ENCODE measurements at places on chromosomes 13 and 19.

DNA sequence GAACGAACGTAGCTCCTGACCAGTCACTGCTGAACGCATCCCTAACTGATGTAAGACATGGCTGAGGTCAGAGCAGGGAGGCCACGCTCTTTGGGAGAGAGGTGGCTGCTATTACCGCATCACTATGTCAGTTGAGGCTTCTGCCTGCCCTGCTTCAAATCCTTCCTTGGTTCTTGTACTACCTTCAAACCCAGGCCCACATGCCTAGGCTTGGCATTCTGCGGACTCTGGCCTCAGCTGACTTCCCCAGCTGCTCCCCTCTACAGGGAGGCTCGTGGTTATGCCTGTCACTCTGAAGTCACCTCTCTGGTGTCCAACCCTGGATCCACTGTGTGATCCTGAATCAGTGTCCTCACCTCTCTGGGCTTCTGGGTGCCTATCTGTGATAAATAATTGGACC, 14.8 kb upstream of the MEIS3 start:
- DNase-seq, result no peak

DNA sequence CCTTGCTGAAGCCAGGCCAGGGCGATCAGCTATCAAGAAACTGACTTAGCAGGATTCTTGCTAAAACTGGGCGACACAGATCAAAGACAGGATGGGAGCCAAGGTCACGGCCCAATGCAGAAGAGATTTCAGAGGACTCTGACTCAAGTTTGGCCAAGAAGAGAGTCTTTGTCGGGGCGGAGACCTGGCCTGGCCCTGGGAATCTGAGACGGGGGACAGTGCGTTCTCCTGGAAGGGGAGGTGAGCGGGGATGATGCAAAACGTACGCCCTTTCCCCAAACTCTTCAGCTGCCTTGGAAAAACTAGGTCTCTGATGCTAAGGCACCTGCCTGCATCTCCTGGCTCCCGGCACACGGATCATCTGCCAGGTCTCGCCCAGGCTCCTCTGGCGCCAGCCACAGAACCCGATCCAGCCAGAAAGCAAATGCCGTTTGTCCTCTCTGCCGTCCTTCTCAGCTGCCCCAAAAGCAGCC, 9.8 kb downstream of the MVB12A start:
- DNase-seq, result no peak

- no peak for DNase-seq
Observed at GRCh38 chr19:58460039-58460438, 6.8 kb upstream of the ZNF324 start.

DNA sequence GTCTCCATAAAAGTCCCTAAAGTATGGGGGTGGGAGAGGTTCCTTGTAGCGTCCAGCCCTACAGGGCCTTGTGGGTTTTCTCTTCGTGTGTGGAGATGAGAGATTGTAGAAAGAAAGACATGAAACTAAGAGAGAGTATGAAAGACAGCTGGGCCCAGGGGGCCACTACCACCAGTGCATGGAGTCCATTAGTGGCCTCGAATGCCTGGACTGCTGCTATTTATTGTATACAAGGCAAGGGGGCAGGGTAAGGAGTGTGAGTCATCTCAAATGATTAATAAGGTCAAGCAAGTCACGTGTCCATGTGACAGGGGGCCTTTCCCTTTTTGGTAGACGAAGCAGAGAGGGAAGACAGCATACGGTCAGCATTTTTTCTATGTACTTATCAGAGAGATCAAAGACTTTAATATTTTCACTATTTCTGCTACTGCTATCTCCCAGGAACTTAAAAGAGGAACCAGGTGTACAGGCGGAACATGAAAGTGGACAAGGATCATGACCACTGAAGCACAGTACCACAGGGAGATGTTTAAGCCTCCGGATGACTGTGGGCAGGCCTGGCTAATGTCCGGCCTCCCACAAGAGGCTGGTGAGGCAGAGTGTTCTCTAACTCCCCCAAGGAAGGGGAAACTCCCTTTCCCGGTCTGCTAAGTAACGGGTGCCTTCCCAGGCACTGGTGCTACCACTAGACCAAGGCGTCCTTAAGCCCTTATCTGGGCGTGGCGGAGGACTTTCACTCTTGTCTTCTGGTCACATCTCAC, 25.5 kb downstream of the FGF21 start:
- DNase-seq, result no peak

GRCh38 chr13:67914535-67914934, 684.4 kb upstream of the PCDH9 start:
- DNase-seq, result no peak

DNA sequence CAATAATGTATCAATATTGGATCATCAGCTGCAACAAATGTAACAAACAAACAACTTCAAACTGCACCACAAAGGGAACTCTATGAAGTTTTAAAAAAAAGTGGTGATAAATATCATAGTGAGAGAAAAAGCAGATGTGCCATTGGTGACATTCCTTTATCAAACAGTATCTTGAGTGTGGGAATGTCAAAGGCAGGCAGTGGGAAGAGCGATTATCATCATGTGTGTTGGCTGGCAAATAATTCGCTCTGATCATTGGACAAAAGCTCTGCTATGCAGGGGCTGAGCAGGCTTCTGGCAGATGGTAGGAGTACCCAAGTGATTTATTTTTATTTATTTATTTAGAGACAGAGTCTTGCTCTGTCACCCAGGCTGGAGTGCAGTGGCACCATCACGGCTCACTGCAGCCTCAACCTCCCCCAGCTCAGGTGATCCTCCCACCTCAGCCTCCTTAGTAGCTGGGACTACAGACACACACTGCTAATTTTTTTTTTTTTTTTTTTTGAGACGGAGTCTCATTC, 55.9 kb upstream of the RANBP3 start:
- DNase-seq, result no peak

DNA sequence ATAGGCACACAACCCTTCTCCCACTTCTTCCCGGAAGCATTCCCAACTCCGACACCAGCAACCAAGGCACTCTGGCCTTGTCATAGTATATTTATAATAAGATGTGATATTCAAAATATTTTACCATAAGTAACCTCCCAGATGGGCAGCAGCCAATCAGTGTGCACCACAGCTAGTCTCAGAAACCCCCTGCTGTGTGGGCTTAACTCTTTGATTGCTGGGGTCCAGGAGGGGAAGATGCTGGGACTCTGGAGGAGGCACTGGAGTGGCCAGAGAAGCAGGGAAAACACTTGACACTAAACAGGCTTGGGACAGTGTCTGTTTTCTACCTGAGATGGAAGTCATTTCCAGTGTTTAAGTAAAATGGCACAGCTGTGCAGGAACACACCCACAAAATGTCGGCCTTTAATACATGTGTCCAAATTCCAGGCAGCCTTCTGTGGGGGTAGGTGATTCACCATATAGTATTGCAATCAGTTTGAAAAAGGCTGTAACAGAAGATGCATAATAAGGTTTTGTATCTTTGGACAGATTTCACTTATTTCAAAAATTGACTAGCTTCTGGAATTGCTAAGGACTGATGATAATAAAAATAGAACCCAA, 100.7 kb downstream of the MBNL2 start:
- DNase-seq, result no peak

- DNase-seq, result peak; percentile 60
Observed at GRCh38 chr13:99218969-99219368, 18.3 kb downstream of the UBAC2 start.

DNA sequence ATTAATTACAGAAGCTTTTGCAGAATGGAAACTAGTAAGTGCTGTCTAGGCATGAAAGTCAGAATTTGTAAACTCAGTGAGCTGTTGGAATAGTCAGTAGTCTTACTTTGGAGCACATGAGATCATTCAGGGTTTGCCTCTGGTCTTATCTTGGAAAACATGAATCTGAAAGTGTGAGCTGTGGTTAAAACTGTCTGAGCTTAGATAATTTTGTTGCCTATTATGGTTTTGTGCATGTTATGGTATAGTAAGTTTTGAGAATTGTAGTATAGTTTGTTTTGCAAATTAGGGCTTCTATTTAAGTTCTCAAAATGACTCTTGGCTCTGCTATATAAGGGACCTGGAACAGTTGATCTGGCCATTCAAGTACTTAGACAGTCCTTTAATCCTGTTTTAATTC, 53.7 kb upstream of the TRPC4 start:
- DNase-seq, result no peak

DNA sequence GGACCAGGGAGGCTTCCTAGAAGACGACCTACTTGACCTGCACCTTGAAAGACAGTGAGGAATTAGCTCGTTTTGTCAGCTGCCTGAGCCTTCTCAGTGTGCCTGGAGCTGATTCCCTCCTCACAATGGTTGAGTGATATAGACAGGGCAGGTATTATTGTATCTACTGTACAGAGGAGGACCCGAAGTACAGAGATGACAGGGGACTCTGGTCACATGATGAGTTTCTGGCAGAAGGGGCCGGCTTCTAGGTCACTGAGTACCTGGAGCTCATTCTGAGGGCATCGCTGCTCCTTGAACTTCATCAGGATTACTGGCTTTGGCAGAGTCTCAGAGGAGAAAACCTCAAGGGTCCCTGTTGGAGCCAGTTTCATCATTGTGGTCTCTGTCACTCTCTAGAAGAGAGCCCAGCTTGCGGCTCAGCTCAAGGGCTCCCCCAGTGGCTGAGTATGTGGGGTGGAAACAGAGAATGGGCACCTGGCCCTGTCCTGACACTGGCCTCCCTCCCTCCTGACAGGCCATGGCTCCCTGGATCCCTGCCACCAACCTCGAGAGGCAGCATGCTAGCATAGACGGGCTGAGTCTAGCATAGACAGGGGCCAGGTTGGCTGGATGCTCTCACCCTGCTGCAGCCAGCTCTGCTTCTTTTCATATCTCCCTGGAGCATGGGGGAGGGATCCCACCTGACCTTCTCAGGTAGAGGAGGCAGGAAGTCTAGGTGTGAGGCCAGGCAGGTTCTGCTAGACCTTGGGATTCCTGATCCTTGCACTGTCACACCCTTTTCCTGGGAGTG, 38.7 kb downstream of the NFIX start:
- DNase-seq, result peak; percentile 16

- DNase-seq, result no peak
Observed at GRCh38 chr19:21130097-21130775, 11.6 kb upstream of the ZNF431 start.

GRCh38 chr13:106354961-106355360, 180.5 kb downstream of the EFNB2 start:
- no peak for DNase-seq

GRCh38 chr13:36753176-36753575, 65.8 kb upstream of the RFXAP start:
- no peak for DNase-seq

DNA sequence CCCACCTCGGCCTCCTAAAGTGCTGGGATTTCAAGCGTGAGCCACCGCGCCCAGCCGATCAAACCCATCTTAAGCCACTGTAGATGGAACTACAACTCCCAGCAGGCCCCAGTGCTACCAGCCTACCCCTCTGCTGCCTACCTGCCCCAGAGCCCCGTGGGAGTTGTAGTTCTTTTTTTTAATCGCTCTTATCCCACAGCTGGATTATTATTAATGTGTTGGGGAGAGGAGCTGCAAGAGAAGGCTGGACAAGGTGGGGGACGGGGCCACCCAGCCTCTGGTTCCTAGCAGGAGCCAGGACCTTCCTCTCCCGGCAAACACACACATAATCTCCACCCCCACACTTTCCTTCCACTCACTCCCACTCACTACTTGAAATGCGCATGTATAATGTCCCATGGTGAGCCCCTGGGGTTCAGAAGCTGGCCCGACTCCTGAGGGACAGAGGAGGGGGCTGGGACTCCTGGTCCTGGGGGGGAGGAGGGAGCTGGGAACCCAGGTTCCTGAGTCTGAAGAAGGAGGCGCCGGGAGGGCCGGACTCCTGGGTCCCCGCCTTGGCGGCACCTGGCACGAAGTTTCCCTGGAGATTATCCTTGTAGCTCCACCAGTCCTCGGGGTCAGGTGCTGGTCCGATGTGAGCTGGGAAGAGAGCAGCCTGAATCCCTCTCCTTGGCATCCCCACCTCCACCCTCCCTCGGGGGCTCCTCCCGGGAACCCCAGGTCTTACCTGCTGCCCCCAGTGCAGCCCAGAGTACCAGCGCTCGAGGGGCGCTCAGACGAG, 958 bp downstream of the CA11 start:
- peak; percentile 54 for DNase-seq

DNA sequence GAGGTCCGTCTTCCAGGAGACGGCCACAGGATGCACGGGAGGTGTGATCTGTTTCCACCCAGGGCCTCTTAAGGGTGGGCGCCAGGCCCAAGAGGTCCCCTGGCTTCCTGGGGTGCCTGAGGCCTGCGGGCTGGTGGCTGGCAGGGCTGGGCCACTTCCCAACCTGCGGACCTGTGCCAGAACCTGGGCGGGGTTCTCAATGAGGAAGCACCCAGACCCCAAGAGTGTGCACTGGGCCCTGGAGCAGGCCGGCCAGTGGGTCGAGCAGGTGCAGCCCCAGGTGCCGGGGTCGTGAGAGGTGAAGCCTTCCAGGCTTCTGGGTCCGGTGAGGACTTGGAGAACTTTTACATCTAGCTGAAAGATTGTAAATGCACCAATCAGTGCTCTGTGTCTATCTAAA, 6.7 kb upstream of the MICU2 start:
- DNase-seq, result no peak

DNA sequence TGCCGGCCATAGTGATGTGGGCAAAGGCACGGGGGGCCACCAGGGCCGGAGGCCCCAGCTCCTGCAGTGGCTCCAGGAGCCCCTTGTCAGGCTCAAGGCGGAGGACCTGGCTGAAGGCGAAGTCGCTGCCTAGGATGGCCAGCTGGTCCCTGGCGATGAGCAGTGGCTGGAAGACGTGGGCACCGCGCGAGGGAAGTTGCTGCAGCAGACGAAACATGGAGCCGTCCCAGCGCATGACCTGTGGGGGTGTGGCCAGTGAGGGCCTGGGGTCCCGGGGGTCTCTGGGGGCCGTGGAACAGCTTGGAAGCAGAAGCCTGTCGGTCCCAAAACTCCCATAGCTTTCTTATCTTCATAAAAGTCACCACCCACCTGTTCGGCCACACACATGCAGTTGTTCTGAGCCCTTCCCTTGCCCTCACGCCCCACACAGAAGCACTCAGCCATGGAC, 9.6 kb downstream of the LGI4 start:
- no peak for DNase-seq

GRCh38 chr13:112838038-112838841, 130.8 kb upstream of the MCF2L start:
- no peak for DNase-seq

DNA sequence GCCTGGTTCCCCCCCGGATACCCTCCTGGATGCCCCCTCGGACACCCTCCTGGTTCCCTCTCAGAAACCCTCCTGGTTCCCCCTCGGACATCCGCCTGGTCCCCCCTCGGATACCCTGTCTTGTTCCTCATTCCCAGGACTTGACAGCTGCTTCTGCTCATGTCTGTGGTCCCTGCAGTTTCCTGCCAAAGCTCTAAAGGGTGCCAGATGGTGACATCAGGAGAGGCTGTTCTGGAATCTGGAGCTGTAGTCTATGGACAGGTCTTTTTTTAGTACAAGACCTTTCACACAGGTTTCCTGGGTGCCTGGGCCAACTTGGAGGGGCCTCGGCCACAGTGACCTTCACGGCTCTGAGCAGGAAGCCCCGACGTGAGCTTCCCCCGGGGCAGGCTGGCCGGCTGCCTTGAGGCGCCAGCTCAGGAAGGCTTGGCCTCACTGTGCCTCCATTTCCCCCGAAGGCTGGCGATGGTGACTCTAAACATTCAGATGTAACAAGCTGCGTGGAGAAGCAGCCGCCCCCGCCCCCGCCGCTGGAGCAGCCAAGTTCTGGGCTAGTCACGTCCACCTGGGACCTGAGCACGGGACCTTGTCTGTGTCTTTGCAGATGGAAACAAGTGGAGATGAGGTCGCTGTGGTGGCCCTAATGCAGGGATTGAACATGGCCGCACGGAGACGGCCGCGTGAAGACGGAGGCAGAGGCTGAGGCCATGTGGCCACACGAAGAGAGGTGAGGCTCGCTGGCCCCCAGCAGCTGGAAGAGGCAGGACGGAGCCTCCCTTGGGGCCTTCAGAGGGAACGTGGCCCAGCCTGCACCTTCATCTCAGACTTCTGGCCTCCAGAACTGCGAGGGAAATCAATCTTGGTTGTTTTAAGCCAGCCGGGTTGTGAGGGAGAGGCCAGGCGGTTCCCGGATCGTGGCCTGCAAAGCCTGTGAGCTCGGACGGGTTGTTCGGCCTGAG, 12.7 kb downstream of the SGTA start:
- DNase-seq, result no peak
